CD4-positive, alpha-beta T cell treated with Interferon gamma for 1 hour (primary cell): ENCODE measurements at places on chromosomes 13 and 19.

GRCh38 chr19:37251308-37252229 is 33.6 kb downstream of the ZNF383 start:
- DNase-seq = peak; percentile 59

DNA sequence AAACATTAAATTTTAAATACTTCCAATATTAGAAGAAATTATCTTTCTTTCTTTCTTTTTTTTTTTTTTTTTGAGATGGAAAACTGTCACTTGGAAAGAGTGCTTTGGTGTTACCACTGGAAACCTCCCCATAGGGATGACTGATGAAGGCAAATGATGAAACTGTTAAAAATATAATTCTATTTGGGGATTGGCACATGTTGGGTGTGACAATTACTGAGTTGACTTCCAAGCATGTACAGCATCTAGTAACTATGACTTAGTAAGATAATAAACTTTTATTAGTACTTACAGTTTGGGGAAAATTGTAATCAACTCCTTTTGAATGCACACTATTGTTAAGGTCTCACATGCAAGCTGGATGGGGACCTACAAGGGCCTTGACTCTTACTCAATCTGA is 592.5 kb downstream of the KCTD12 start:
- no peak for DNase-seq

- no peak for DNase-seq
Measured at GRCh38 chr13:98827449-98827848, 75.0 kb upstream of the SLC15A1 start.

- DNase-seq = peak; percentile 84
Measured at GRCh38 chr19:45779231-45780145, 2.8 kb downstream of the DMPK start.

GRCh38 chr13:77409412-77409811 is 82.5 kb upstream of the MYCBP2 start:
- DNase-seq = no peak

GRCh38 chr19:28168557-28168956 is 1044.4 kb downstream of the UQCRFS1 start:
- DNase-seq = no peak

- no peak for DNase-seq
Measured at GRCh38 chr13:111344471-111345191, 24.2 kb downstream of the TEX29 start.
